NCI-H1105 (cell line): ENCODE measurements at places on chromosomes 2 and 18.

- DNase-seq: no peak
Observed at GRCh38 chr2:144825331-144826020, 305.6 kb upstream of the ZEB2 start.

DNA sequence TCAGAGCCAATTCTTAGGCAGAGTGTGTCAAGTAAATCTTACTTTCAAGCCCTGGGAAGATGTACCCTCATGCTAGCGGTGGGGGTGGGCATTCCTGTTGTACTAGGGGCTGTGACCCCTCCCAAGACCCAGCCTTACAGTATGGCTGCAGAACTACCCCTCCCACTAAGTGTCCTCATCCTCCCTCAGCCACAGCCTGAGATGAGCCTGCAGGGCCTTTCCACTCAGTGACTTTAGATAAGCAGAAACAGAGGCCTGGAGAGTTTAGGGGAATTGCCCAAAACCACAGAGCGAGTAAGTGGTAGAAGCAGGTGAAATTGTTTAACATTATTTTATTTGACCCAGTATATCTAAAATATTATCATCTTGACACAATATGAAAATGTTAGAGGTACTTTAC lies 36.6 kb downstream of the TTC32 start:
- no peak for DNase-seq

DNA sequence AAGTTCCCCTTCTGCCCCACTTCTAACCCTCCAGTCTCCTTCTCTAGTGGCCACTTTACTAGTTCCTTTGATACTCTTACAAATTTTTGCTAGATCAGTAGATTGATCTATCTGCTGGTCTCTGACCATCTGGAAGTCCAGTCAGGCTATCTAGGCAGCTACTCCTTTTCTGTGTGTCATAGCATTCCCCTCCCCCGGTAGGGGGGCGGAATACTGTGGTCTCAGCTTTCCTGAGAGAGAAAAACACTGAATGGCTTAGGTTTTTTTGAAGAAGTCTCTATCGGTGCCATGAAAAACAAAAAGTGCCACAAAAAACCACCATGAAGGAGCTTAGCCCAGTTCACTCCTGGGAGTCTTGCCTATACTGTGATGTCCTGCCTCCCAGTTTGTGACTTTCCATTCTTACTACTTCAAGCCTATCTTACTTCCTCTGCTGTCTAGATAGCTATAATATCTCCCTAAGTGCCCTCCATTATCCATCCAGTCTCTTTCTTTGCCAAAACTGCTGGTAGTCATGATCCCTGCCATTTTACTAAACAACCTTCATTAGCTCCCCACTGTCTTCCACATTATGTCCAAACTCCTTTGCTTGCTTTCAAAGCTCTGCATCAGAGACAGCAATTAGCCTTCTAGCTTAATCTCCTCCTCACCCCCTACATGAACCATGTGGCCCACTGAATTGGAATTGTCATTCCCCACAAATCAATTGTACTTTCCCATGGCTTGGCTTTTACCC lies 29.9 kb downstream of the TPGS2 start:
- no peak for DNase-seq

DNA sequence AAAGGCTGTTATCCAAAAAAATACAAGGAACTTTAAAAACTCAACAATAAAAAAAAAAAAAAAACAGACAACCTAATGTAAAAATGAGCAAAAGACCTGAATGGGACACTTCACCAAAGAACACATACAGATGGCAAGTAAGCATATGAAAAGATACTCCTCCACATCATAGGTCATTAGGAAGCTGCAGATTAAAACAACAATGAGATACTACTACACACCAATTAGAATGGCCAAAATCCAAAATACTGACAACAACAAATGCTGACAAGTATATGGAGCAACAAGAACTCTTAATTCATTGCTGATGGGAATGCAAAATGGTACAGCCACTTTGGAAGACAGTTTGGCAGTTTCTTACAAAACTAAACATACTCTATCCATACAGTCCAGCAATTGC lies 84.2 kb downstream of the DYNC1I2 start:
- no peak for DNase-seq

DNA sequence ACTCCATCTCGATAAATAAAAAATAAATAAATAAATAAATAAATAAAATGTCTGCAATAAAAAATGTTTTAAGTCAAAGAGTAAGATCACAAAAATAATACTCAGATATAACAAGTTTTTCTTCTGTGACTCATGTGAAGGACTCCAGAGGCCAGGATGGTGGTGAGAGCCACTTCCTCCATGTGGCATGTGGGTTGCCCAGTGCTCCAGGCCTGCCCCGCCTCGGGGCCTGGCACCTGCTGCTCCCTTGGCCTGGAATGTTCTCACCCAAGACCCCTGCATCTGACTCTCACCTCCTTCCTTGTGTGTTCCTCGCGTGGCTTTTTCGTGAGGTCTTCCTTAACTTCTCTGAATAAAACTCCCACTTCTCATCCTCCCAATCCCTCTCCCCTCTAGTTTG lies 77.4 kb upstream of the LDLRAD4 start:
- no peak for DNase-seq

DNA sequence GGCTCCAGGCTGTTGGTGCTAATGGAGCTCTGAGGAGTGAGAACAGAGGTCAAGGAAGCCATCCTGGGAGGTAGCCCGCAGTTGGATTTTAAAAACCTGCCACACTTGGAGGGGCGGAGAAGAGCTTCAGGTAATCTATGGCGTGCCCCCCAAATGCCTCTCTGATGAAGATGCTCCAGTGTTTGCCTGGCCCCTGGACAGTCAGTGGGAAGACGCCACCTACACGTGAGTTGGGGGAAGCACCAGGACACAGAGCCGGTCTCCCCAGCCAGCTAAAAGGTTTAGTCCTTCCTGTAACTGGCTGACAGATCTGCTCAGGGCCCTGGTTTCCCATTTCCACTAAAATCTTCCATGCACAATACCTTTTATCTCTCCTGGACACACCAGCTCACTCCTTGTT lies 225.0 kb downstream of the TTC32 start:
- DNase-seq: no peak

DNA sequence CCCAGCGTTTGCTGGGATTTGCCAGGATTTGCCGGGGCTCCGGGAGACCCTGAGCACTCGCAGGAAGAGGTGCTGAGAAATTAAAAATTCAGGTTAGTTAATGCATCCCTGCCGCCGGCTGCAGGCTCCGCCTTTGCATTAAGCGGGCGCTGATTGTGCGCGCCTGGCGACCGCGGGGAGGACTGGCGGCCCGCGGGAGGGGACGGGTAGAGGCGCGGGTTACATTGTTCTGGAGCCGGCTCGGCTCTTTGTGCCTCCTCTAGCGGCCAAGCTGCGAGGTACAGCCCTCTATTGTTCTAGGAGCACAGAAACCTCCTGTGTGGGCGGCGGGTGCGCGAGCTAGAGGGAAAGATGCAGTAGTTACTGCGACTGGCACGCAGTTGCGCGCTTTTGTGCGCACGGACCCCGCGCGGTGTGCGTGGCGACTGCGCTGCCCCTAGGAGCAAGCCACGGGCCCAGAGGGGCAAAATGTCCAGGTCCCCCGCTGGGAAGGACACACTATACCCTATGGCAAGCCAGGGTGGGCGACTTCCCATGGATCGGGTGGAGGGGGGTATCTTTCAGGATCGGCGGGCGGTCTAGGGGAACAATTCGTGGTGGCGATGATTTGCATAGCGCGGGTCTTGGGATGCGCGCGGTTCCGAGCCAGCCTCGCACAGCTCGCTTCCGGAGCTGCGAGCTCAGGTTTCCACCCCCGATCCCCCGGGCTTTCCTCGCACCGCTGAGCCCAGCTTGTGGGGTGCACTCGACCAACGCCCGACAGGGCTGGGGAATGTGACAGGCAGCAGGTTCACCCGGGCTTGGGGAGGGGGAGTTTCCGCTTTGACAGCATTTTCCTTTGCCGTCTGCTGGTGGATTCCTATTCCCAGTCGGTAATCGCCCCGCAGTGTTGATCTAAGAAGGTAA lies 2.8 kb downstream of the ONECUT2 start:
- DNase-seq: peak; percentile 93

DNA sequence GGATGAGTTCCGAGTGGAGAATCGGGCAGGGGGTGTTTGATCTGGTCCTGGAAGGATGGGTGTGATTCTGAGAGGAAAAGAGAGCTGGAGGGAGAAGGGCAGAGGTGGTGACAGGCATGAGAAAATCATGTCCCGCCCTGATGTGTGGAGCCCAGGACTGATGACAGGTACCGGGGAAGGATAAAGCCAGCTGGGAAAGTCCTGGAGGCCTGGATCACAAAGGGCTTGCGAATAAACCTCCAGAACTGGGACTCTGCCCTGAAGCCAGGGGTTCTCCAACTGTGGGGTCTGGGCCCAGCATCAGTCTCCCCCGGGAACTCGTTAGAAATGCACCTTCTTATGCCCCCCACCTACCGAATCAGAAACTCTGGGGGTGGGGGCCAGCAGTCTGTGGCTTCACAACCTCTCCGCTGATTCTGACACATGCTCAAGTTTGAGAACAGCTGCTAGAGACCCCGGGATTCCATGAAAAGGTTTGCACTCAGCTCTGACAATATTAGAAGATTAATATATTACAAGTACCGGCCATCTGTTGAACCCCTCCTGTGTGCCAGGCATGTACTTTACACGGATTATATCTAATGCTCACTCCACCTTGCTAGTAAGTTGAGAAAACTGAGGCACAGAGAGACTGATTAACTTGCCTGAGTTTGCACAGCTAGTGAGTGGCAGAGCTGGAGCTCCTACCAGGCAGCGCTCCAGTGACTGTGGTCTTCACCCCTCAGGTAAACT lies 8.0 kb downstream of the TNFRSF11A start:
- no peak for DNase-seq

GRCh38 chr2:9824956-9825720 lies 18.1 kb upstream of the TAF1B start:
- DNase-seq: no peak
